ENCODE measurements at places on chromosomes 1 and 21.

- DNase-seq, result no peak
Observed at GRCh38 chr1:41914516-41914915, 4.2 kb downstream of the HIVEP3 start.

DNA sequence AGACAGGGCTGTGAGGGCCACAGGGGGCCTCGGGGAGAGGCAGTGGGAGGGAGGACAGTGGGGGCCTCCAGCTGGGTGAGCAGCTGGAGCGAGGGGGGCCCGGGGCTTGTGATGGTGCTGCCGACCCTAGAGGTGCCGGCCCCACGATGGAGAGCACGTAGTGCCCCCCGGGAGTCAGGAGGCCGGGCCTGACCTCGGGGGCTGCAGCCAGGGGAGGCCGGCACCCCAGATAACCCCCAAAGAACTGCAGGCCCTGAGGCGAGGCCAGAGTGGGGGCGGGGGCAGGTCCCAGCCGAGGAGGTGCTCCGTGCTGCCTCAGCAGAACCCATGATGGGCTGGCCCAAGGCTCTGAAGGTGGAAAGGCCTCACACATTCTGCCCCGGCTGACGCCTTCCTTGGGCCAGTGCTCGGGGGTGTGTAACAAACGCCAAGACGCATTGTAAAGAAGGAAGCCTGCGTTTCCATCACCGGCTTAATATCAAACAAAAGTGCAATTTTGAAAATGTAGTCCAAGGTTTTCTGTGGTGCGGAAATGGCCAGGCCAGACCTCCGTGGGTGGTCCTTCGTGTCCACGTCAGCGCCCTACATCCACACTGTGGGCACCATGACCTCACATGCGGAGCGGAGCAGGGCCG, 55.2 kb downstream of the COL6A1 start:
- DNase-seq, result no peak

DNA sequence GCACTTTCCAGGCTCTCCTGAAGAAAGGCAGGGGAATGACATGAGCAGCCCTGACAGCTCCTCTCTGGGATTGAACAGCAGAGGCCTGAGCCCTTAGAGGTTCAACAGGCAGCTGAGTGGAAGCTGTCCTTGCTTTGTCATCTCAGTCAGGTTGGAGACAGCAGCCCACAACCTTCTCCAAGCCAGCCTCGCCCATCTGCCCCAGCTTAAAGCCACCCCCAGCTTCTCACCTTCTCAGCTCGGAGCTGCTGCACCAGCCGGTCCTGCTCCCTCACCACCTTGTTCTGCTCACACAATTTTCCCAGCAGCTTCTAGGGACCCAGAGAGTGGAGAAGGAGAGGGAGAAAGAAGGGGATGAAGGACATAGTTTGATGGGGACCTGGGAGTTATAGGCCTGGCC, 35.2 kb upstream of the GOLT1A start:
- DNase-seq, result no peak

DNA sequence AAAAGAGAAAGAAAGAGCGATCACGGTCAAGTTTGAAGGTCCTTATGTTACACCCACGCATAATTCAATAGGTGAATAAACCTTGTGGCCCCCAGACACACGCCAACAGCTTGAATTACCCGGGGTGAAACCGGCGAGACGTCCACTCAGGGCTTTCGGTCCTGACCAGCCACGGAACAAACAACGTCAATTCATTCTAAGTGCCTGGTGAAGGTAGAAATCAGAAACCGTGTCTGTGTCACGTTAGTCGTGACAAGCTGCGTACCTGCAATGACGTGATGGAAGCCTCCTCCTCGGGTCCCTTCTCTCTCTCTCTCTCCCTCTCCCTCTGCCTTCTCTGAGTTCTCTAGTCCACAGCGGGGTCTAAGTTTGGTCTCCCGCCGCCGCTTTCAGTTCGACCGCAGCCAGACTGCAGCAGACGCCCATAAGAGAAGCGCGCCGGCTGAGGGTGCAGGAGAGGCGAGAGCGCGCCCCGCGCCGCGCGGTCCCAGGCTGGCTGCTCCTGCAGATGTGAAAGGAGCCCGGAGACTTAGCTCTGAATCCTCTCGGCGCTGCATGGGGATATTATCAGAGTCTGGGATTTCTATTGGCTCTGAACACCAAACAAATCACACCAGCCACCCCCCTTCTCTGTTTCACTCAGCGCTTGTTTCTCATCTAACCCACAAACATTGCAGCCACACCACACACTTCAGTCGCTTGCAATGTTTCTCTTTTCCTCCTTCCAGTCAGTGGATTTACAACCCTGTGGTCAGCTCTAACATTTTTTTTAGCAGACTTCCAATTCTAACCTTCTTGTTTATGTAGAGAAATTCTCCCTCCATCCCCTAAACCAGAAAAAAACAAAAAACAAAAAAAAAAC, at the start of gene GREM2:
Gene GREM2, minus strand, starts transcription at position 537 of the 862 bp plus-strand sequence. CDS start 118,680 bp downstream, outside the sequence.
- no peak for DNase-seq

DNA sequence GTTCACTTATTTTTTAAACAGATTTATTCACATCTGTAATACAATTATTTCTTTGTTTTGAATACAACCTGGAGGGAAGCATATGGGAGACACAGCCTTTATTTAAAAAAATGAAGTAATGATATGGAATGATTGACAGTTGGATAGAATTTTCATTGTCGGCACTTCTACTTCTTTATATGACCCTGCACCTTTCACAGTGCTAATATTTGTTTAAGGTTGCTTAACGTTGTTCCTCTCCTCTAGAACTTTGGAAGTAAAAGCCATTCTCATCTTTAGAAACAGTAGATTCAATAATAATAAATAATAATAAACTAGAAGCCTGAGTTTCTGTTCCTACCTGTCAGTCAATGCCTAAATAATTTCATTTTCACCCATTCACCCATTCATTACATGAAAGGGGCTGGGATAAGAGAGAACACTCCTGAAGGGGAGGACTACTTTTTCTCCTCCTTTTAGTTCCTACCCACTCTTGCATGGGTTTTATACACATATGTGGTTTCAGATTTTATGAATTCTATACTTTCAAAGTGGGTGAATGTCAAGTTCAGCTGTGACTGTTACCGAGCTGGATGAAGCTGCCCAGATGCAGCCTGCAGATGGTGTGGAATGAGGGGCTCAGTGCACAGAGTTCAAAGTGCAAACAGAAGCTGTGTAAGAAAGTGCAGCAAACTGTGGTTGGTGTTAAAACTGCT, 9.4 kb downstream of the RUNX1 start:
- no peak for DNase-seq

GRCh38 chr1:235169986-235170385, 8.9 kb upstream of the RBM34 start:
- DNase-seq, result no peak

DNA sequence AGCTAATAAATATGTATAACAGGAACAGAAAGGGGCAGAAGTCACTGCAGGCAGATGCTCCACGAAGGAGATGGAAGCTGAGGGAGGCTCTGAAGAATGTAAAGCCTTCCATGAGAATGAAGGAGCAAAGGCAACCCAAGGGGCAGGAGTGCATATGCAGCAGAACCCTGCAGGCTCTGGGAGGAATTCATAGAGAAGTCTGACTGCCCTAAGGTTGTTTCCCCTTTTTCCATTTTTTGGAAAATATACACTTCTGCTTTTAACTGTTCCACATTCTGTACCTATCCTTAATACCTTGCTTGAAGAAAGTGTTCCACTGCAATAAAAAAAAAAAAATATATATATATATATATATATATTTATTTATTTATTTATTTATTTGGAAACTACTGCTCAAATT, 69.6 kb downstream of the CD34 start:
- DNase-seq, result no peak

- DNase-seq, result no peak
Observed at GRCh38 chr1:61130338-61131000, 48.1 kb downstream of the NFIA start.

DNA sequence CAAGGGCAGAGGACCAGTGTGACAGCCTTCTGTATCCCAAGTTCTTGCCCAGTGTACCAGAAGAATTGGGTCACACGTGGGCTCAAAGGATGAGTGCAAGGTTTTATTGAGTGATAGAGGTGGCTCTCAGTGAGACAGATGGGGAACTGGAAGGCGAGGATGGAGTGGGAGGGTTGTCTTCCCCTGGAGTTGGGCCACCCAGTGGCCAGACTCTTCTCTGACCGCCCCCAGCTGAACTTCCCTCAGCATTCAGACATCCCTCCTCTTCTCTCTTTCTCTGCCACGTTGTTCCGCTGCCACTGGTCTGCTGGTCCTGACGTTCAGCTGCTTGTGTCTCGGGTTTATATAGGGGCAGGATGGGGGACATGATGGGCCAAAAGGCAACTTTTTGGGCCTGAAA, 150.1 kb upstream of the IVNS1ABP start:
- DNase-seq, result no peak

DNA sequence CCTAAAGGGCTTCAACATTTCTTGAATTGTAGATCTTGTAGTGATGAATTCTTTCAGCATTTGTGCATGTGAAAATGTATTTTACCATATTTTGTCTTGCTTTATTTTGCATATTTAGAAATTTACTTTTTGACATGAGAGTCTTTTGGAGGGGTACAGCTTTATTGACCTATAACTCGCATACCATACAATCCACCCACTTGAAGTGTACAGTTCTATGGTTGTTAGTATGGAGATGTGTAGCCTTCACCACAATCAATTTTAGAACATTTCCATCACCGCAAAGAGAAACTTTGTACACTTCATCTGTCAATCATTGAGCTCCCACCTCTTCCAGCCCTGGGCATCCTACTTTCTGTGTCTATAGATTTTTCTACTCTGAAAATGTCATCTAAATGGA, 7.2 kb upstream of the MIA3 start:
- DNase-seq, result no peak

GRCh38 chr1:175410560-175410959, 218.0 kb upstream of the KIAA0040 start:
- DNase-seq, result no peak

GRCh38 chr1:154148807-154149206, 6.1 kb downstream of the NUP210L start:
- no peak for DNase-seq
